ENCODE measurements at places on chromosomes 5 and 9.

- peak; percentile 65 for DNase-seq
Observed at GRCh38 chr9:121690316-121690715, 38.9 kb downstream of the DAB2IP start.

DNA sequence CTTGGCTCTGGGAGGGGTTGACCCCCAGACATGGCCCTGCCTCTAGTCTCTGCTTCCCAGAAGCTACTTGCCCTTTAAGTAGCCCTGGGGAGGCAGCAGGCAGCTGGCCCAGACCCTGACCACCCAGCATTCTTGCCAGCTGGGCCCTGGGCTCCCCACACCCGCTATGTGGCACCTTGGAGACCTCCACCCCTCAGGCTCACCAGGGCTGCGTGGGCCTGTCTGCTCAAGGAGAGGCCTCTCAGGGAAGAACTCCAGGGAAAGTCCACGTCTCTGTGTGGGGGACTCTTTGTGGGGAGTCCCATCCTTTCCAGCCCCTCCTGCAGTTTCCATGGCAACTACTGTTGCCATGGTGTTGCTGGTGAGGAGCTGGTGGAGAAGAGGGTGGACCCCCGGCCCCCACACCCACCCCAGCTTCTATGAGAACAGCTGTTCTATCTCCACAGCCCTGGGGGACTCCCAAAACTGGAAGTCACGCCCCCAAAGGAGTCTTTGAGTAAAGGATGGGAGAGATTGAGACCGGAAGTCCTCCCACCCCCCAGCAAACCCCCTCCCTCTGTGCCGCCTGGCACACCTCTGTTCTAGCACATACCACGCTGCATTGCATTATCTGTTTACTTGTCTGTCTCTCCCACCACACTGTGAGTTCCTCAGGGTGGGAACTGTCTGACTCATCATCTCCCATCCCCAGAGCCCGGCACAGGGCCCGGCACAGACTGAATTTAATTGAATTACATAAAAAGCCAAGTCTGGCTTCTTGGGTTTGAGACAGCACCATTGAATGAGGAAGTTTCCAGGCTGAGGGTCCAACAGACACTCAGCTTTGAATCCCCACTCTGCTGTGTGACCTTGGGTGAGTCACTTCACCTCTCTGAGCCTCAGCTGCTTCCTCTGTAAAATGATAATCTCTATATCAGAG lies 12.6 kb downstream of the DNM1 start:
- peak; percentile 38 for DNase-seq

GRCh38 chr5:146254223-146254622 lies 50.8 kb downstream of the RBM27 start:
- no peak for DNase-seq

- DNase-seq, result no peak
Observed at GRCh38 chr5:61115968-61116367, 46.3 kb downstream of the SMIM15 start.

- no peak for DNase-seq
Observed at GRCh38 chr9:5611321-5612184, 17.4 kb upstream of the RIC1 start.

- DNase-seq, result peak; percentile 59
Observed at GRCh38 chr5:145825751-145826180, 9.4 kb downstream of the PRELID2 start.

DNA sequence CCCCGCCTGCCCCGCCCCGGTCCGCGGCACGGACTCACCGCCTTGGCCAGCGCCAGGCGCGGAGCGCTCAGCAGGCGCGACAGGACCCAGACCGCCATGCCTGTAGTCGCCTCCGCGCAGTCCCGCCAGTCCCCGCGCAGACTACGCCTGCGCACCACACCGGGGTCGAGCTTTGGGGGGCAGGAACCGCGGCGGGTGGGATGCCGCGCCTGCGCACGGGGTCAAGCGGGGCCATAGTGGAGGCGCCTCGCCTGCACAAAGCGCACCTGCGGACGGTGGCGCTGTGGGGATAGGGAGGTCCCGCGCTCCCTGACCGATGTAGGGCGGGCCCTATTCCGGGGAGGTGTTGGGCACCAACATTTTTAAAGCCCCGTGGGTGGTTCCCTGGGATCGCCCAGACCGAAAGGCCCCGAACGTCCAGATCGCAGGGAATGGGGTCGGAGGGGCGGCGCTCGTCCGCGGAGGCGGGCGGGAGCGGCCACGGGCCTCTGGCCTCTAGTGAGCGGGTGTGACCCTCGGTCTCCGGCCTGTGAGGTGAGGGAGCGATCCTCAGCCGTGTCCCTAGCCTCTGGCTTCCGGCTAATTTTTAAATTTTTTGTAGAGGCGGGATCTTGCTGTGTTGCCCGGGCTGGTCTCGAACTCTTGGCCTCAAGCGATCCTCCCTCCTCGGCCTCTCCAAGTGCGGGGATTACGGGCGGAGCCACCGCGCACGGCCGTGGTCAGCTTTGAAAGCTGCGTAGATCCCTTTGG lies 70.8 kb upstream of the LPCAT1 start:
- DNase-seq, result peak; percentile 91

Measured in kidney tubule cell (primary cell).